ENCODE measurements at places on chromosomes 2 and 18.

DNA sequence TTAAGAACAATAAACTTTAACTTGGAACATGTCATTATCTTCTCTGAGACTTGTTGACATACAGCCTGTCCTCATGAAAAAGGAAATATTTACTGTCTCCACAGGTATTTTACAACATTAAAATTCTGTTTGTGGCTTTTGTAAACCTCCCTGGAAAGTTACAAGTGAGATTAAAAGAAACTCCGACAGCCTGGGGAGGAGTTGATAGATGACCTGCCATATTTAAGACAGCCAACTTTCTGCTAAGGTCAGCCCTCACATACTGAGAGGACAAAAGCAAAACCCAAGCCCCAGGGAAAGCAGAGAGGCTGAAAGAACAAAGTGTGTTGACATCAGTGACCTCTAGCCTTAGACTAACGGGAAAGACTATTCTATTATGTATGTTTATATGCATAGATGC, 350.2 kb downstream of the RIT2 start:
- peak; percentile 51 for DNase-seq

- no peak for DNase-seq
These were observed 58.2 kb downstream of the MYT1L start for GRCh38 chr2:2272841-2273240.

GRCh38 chr2:58476556-58476955, 235.4 kb upstream of the FANCL start:
- DNase-seq, result peak; percentile 17

DNA sequence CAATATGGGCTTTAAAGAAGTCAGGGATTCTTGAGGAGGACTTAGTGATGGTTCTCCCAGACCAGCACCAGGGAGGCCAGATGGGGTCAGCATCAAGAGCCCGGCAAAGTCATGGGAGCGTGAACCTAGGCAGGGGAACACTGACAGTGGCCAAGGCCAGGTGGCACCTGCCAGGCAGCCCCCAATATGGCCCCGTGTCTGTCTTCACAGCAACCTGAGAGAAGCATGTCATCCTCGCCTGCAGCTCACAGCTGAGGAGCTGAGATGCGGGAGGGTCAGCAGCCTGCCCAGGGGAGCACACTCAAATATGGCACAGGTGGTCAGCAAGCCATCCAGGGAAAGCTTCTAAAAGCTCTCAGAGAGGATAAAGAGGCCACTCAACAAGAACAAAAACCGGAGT, 105.7 kb upstream of the GPC1 start:
- no peak for DNase-seq

GRCh38 chr2:77512507-77512906, 9.7 kb downstream of the LRRTM4 start:
- DNase-seq, result no peak

DNA sequence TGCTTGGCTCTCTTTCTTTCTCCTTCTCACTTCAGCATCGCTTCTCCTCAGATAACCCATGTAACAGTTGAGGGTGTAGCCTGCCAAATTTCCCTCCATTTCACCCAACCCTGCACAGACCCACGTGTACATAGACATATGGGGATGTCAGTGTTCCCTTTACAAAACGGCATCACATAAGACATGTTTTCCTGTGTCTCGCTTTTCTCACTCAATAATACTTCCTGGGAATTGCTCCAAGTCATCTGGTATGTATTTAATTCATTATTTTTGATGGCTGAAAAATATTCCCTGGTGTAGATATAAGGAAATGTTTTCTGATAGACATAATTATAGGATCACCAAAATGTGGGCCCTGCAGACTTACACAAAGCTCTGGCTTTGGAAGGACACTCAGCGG, 176.8 kb downstream of the LOXHD1 start:
- no peak for DNase-seq

DNA sequence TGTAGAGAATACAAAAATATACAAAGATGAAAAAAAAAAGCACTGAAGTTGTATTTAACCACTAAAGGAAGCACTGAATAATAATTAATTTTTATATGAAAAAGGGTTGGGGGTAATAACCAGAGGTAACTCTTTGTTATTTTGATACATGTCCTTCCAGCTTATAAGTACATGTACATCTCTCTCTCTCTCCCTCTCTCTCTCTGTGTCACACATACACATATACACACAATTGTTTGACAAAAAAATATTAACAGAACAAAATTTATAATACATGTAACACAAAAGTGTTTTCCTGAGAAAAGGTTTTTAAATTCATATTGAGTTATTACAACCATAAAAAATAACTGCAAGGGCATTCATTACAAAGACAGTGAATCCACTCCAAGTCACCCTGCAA, 4.6 kb downstream of the WIPF1 start:
- DNase-seq, result no peak

GRCh38 chr18:50320719-50321118, 33.2 kb upstream of the CXXC1 start:
- DNase-seq, result no peak

DNA sequence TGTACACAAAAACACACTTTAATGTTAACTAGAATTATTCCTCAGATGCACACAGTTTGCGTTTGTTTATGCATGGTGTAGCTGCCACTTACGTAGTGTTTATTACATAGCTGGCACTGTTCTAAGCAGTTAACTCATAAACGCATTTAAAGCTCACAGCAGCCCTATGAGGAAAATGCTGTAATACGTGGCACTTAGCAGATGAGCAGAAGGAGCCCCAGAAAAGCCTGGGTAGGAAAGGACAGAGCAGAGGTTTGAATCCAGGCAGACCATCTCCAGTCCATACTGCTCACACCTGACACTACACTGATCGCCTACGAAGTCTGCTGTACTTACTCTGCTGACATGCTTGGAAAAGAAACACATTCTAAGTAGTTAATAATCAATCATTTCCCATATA, 66.6 kb downstream of the BCL2 start:
- DNase-seq, result no peak
